Activated CD4-positive, alpha-beta T cell treated with anti-CD3 and anti-CD28 coated beads, Interleukin-2, amount 50 U/mL, for 4 hours (primary cell): ENCODE measurements at places on chromosomes 2 and 18.

DNA sequence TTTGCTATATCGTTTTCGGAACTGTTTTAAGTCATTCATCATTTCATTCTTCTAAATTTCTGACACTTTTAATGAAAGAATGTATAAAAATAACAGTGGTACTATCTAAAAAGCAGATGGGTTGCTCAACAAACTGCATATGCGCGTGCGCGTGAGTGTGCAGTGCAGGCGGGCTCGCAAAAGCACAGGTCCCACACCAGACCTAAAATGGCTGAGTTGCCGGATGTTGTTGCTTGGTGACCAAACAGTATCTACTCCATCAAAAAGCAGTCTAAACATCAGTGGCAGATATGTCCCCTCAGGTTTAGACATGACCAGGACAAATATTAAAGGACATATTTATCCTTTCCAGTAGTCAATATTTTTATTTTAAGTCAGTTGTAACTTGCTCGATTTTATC lies 5.1 kb downstream of the NOL4 start:
- DNase-seq, result no peak

DNA sequence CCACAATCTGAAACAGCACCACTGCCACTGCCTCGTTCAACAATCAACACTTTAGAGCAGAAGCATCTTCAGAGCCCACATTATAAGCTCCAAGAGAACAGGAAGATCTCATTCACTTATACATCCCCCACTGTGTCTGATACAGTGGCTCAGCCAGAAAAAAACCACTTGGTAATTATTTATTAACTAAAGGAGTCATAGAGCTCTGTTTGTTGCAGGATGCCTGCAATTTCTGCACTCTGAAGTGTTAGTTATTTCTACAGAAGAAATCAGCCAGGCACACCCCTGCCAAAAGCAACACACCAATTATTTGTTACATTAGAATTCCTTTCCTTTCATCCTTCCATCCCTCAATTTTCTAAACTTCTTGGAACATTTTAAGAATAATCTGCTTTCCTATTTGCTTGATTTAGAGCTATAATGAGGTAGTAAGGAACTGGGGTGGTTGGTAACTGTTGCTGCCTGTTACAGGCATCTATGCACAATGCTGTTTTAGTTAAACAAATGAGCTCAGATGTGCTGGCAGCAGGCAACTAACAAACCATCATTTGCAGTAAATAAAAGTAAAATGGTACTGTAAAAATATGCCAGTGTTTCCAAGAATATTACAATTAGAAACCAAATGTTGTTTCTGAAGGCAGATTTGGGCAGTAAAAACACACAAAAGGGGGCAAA lies 59.9 kb downstream of the DYM start:
- DNase-seq, result no peak

- no peak for DNase-seq
Measured at GRCh38 chr18:56238576-56238975, 399.8 kb downstream of the TXNL1 start.

DNA sequence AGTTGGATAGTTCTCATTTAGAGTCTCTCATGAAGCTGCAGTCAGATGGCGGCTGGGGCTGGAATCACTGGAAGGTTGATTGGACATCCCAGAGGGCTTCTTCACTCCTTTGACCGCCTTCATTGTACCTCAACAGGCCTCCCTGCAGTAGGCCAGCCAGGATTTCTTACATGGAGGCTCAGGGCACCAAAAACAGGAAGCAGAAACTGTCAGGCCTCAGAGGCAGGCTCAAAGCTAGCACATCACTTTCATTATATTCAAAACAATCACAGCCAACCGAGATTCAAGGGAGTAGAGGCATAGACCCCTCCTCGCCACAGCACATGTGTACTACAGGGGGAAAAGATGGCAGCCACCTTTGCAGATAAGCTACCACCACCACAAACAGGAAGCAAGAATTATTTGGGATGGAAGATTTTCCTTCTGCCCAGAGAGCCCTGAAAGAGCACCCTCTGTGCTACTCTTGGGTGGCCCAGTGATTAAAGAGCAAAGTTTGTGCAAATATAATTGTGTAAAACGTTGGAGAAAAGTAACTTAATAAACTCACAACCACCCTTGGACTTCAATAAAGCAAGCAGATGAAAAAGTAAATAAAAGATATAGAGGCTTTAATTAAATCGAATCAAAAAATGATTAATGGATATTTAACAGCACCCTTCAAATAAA lies 155.3 kb downstream of the GFPT1 start:
- DNase-seq, result no peak

- DNase-seq, result no peak
Measured at GRCh38 chr18:36419188-36419899, 121.8 kb downstream of the FHOD3 start.

DNA sequence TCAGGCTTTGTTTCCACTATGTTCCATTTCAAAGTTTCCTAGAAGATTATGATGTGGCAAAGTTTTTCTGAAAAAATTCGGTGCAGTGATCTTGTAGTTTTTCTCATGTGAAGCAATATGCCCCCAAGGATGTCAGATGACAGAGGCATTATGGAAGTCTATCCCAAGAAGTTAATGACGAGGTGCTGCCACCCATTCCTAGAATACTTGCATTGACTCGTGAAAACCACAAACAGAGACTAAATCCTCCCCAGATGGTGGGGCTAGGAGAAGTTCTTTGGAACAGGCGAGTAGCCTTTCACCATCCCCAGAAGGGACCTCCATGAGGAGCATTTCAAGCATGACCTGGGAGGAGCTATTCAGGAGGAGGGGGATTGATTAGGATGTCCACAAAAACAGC lies 40.2 kb upstream of the COPS8 start:
- no peak for DNase-seq

- DNase-seq, result no peak
Measured at GRCh38 chr2:7744827-7745226, 827.6 kb downstream of the RNF144A start.

GRCh38 chr18:39346916-39347315 lies 1781.3 kb upstream of the CELF4 start:
- DNase-seq, result no peak
